ENCODE measurements at places on chromosomes 2 and 18.

- no peak for DNase-seq
Observed at GRCh38 chr2:22690096-22690495, 694.9 kb upstream of the KLHL29 start.

- no peak for DNase-seq
Observed at GRCh38 chr18:74268175-74268574, 23.6 kb downstream of the CYB5A start.

DNA sequence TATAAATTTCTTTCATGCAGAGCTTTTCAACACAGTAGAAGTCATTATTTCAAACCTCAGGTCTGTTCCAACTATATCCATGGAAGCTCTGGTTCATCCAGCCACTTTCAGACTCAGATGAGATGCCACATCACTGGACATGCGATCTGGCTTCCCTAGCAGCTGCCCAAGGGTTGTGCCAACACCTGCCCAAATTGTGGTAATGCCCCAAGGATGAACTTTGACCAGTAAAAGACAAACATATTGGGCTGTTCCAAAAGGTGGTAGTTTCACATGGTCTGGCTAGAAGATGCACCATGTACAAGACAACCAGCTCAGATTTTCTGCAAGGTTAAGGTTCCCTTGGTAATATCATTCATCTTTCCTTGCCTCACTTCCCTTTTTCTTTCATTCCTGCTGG, 101.9 kb downstream of the THADA start:
- no peak for DNase-seq

GRCh38 chr2:221442128-221442527, 130.0 kb downstream of the EPHA4 start:
- DNase-seq, result no peak

DNA sequence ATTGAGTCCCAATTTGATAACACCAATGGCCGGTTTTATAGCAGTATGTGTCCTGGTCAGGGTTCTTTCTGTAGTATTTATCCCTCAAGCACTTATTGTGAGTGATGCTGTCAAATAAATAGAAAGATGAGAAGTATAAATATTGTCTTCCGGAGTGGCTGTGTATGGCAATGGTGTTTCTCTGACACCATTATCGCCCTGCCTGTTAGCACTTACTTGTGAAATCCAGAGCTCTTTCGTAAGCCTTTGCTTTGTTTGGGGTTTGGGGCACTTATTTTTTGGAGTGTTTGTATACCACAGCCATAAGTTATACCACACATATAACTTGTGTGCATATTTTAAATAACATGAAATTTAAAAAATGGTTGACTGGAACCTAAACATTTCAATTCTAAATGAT, 29.3 kb downstream of the CD8B2 start:
- no peak for DNase-seq

GRCh38 chr2:191578031-191578430, 99.9 kb upstream of the NABP1 start:
- no peak for DNase-seq

- no peak for DNase-seq
Observed at GRCh38 chr2:2876331-2877221, 501.0 kb downstream of the EIPR1 start.

DNA sequence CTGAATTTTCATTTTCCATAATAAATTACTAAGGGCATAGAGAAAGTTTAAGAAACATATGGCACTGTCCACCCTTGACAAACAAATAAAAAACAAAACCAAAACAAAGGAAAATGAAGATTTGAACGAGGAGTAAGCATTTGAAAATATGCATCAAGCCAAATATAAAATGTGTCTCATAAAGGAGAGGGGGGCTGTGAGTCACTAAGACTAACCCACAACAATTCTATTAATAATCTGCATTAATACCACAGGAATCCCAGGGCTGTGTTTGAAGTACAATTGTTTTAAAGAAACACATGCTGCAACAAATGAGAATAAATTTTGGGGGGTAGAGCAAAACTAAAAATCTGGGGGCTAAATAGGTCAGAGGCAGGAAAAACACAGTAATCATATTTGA, 53.8 kb upstream of the STK17B start:
- DNase-seq, result no peak

- no peak for DNase-seq
Observed at GRCh38 chr2:19580830-19581229, 222.4 kb upstream of the OSR1 start.

- DNase-seq, result no peak
Observed at GRCh38 chr2:117714745-117715417, 99.6 kb upstream of the DDX18 start.

DNA sequence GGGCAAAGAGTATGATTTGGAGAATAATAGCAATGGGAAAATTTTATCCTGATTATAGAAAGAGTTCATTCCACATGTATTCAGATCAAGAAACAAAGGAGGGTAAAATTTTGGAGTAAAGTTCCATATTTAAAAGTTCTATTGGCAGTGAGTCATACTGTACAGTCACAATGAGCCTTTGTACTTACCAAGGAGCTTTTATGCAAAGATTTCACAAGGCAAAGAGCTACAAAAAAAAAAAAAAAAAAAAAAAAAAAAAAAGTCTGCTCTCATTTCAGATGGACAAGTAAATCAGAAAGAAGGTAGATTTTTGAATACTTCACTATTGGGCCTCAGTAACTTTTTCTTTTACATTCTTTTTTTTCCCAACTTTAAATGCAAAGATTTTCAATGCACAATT, 1802.2 kb upstream of the PIK3C3 start:
- no peak for DNase-seq

DNA sequence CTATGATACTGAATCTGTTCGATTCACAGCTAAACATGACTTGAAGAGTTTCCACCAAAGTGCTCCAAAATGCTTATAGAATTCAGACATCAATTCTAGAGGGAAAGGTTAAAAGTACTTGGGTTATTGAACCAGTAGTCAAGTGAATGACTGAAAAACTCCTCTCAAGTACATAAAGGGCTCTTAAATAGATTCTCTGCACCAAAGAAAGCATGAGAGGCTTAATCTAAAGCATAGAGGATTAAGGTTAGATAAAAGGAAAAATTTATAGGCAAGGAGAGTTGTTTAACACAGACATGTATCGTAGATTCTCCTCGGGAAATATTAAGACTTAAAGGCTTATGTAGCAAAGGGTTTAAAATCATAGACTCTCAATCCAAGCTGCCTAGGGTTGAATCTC, 701.4 kb downstream of the ERBB4 start:
- DNase-seq, result no peak

DNA sequence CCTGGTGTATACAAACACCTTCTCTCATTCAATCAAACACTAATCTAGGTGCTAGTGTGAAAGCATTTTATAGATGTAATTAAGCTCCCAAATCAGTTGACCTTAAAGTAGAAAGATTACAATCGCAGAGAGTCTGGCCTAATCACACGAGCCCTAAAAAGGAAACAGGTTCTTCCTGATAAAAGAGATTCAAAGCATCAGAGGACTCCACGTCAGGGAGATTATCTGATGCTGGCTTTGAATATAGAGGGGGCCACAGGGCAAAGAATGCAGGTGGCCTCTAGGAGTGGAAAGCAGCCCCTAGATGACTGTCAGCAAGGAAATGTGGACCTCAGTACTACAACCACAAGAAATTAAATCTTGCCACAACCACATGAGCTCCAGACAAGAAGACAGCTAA, 28.2 kb upstream of the ZC3H15 start:
- DNase-seq, result no peak

- no peak for DNase-seq
Observed at GRCh38 chr2:98471402-98472131, 26.9 kb downstream of the INPP4A start.

DNA sequence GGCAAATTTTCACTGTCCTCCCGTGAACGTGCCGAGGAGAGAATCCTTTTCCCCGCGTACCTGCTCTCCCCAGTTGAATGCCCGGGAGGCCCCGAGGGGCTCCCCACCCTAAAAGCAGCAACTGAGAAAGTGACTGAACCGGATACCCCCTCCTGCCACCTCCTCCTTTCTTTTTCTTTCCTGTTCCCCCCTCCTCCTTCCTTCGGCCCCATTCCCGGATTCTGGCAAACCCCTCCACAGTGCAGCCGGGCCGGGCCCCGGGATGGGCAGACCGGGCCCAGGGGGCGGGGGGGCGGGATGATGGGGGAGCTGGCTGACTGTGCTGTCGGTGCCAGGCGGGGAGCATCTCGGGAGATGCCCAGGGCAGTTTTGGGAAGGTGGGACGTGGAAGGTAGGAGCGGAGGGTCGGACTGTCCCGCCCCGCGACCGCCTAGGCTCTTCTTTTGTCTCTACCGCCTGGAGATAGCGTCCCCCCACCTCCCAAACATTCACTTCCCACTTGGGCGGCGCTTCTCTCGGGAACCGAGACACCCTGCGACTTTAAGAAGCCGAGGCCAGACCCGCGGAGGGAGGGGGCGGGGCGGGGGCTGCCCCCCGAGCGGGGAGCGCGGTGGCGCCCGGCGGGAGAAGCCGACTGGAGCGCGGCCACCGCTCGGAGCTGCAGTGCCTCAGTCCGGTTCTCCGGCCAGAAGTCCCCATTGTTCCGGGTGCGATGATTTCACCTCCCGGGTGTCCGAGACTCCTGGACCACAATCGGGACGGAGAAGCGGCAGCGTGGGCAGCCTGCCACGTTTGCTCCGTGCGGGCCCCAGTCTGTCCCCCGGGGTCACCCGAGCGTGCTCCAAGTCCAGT, 8.2 kb downstream of the DLX2 start:
- no peak for DNase-seq

- no peak for DNase-seq
Observed at GRCh38 chr2:127176371-127177311, 43.5 kb downstream of the CYP27C1 start.

DNA sequence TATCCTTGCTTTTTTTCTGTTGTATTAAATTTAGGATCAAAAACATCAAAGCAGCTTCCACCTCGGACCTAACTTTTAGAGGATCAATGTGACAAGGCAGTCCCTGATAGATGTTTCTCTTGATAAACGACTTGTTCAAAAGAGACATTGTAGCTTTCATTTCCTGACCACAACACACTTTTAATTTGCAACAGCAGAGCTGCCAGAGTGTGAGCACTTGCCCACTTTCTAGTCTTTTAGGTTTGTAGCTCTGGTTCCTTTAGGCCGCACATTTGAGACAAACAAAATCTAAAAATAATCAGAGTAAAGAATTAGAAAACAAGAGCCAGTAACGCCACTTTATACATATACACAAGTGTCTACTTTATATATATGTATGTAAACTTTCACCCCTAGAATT, 3.1 kb downstream of the FIGN start:
- no peak for DNase-seq

- DNase-seq, result no peak
Observed at GRCh38 chr2:223104336-223105132, 52.5 kb downstream of the KCNE4 start.

DNA sequence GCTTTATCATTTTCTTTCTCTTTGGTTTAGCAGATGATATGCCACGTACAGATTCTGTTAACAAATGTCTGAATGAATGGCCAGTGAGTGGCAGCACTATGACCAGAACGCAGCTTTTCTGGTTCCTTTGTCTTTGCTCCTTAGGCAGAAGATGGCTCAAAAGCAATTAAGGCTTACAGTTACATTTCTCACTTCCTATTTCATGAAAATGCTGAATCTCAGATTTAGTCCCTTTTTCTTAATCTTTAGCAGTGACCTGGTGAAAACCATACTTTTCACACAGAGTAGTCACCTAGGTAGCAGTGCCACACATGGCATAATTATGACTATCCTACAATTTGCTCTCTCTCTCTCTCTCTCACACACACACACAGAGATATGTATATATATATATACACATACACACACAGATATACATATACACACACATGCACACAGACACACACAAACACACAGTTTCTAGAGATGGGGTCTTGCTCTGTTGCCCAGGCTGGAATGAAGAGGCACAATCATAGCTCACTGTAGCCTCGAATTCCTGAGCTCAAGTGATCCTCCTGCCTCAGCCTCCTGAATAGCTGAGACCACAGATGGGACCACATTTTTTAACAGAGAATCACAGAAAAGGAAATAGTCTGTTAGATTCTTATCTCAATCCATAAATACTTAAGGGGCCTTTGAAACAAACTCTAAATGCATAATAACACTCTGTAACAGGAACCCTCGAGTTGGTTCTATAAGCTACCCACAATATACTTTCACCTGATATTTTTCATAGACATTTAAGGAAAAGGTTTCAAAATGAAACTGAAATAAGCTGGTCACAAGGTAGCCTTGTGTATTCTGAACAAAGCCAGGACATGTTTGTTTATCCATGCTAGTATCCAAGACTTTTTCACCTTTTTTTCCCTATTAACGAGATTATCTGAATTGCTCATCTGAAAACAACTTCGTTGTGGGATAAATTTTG, 11.6 kb downstream of the PDE6D start:
- DNase-seq, result no peak

DNA sequence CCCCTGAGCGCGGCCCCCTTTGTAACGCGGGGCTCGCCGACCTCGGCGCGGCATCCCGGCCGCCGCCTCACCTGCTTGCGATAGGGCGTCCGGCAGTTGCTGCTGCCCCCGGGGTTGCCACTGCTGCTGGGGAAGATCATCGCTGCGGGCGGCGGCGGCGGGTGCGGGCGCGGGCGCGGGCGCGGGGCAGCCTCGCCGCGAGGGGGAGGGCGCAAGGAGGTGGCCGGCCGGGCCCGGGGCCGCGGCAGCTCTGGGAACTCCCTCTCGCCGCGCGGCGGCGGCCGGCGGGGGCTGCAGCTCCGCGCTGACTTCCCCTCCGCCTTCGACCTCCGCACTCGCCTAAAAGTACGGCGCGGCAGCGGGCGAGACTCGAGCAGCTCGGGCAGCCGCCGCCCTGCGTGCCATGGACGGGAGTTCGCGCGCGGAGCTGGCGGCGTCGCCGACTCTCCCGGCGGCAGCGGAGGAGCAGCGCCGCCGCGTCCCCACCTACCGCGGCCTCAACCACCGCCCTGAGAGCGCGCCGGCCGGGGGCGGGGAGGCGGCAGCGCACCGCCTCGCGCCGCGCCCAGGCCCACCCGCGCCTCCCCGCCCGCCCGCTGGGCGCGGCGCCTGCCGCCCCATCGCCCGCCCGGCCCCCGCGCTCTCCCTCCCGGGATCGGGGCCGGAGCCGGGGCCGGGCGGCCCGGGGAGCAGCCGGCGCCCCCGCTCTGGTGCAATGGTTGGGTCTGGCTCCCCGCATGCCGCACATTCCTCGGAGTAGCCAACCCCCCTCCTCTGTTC, 86.0 kb downstream of the RBMS1 start:
- DNase-seq, result no peak

DNA sequence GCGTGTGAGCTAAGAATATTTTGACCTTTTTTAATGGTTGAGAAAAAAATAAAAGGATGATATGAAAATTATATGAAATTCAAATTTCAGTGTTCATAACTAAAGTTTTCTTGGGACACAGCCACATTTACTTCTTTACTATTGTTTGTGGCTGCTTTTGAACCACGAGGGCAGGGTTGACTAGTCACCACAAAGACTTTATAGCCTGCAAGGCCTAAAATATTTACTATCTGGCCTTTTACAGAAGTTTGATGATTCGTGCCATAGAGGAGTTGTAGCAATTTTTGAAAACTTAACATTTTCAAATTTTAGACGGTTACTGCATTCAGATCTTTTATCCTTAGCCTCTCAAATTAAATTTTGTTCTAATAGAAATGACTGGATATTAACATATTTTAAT, 69.9 kb downstream of the LIMS1 start:
- no peak for DNase-seq

Measured in omental fat pad (tissue), 4 donors.